ENCODE measurements at places on chromosomes 7 and 10. TPM values are rescaled to one million over a fixed set of nuclear protein-coding genes. Genes with fewer than 3 reads are reported as not detected.

GRCh38 chr10:43623351-43623750 is 17.1 kb downstream of the ZNF485 start:
- peak overlapping the region; percentile 20 for H3K27ac ChIP-seq
- H3K4me1 ChIP-seq = peaks cover 8% of the 10 kb centered on the region
- no peak for DNase-seq
- H3K27me3 ChIP-seq = no peaks in the 10 kb centered on the region

Gene CHST15
- 0.28 TPM for total RNA-seq

DNA sequence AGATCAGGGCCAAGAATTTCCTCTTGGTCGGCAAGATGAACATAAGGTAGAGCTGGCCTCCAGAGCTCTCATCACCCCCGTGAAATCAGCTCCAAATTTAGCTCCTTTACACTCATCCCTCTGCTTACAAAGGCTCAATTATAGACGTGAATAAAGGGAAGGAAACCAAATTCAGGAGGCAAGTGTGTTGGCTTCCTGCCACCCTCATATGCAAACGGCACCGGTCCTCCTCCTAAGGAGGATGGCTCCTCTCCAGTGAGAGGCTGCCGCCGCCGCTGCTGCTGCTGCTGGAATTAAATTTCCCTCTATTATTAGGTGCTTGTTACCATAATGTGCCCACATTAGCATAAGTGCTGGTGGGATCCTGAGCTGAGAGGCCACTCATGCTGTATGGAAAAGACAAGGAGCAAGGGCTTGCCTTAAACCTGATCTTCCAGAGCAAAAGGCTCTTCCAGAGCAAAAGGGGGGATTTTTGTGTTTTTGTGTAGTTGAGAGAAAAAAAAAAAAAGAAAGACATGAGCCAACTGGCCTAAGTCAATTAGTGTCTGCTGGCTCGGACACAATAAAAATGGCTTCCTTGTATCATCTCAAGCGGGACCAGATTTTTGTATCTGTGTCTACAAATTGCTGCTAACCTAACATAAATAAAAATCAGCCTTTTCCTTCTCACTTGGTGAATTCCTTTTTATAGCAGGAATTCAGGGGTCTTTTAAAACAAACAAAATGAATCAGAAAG is 68.4 kb downstream of the CDHR3 start:
- H3K27me3 ChIP-seq = peaks cover 24% of the 10 kb centered on the region
- no peak for DNase-seq
- no peaks in the 10 kb centered on the region for H3K36me3 ChIP-seq
- no peaks in the 10 kb centered on the region for H3K4me1 ChIP-seq
- no peak overlapping the region for H3K4me3 ChIP-seq

DNA sequence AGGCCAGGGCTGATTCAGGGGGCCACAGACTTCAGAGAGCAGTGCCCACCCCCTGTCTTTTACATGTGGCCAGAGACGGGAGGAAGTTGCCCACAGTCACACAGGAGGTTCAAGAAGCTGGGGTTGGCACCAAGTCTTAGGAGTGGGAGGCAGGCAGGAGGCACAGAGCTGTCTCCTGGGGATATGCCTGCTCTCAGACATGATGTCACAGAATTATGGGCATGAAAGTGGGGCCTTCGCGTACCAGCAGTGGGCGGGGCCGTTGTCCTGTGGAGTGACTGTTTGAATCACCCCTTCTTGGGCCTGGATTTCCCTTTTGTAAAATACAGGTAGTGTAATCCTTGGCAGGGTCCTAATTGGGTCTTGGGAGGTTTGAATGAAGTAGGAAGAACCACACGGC is 81.2 kb upstream of the PPIF start:
- H3K4me1 ChIP-seq = peaks cover 16% of the 10 kb centered on the region
- no peaks in the 10 kb centered on the region for H3K27me3 ChIP-seq
- peak overlapping the region; percentile 19 for H3K27ac ChIP-seq
- H3K36me3 ChIP-seq = no peaks in the 10 kb centered on the region

GRCh38 chr10:113565364-113565763 is 12.5 kb downstream of the HABP2 start:
- H3K36me3 ChIP-seq = no peaks in the 10 kb centered on the region
- DNase-seq = no peak
- peaks cover 6% of the 10 kb centered on the region for H3K27me3 ChIP-seq
- H3K4me1 ChIP-seq = peaks cover 4% of the 10 kb centered on the region

DNA sequence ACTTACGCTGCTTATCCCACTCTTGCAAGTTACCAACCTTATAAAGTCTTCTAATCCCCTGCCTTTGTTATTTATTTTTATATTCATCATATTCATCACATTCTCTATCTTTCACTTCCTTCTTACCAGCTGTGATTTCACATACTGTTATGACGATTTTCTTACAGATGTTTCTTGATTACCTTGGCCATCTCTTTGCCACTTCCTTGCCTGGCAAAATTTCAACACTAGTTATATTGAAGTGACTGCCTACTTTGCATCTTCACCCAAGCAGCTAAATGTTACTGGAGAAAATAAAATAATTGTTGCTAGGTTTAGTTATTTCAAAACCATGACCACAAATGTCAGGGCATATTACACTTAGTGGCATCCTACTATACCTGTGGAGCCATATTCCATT is 8.8 kb upstream of the STEAP4 start:
- DNase-seq = no peak
- H3K27ac ChIP-seq = no peak overlapping the region
- H3K27me3 ChIP-seq = peaks cover 16% of the 10 kb centered on the region
- no peaks in the 10 kb centered on the region for H3K4me1 ChIP-seq

Gene DLX6
- total RNA-seq = not detected

DNA sequence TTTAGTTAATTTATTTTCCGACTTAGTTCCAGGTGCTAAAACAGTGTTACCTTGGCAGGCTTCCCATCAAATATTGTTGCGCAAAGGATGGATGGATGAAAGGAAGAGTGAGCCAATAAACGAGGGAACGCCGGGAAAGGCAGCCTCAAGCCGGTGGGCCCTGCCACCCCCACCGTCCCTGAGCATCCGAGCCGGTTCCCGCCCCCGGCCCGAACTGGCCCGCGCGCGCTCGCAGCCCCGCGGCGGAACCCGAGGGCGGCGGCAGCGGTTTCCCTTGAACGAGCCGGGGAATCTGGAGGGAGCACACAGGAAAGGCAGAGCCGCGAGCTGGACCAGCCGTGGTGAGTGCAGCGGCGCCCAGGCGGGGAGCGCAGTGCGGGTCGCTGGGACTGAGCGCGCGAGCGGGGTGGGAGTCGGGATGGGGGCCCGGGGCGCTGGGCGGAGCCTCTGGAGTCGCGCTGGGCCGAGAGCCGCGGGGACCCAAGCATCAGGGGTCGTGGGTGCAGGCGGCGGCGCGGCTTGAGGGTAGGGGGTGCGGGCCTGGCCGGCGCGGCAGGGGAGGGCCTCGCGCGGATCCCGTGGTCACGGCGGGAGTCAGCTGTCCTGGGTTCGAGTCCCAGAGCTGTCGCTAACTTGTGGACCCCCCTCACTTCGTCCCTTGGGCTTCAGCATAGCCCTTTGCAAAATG is at the start of gene AGK:
Gene AGK, plus strand, starts transcription at position 317 of the 688 bp plus-strand sequence. CDS start 4,057 bp downstream, outside the sequence.
- DNase-seq = peak; percentile 88
- peak within 1 kb of the TSS; percentile 89 for H3K4me3 ChIP-seq
- peaks cover 31% of the 10 kb centered on the region for H3K4me1 ChIP-seq
- H3K27me3 ChIP-seq = peaks cover 2% of the 10 kb centered on the region
- H3K27ac ChIP-seq = peak within 1 kb of the TSS; percentile 88

Gene FAM25G
- not detected for total RNA-seq

GRCh38 chr10:74593470-74593869 is 232.9 kb upstream of the KAT6B start:
- peaks cover 26% of the 10 kb centered on the region for H3K4me1 ChIP-seq
- H3K27me3 ChIP-seq = no peaks in the 10 kb centered on the region
- no peak overlapping the region for H3K27ac ChIP-seq
- peaks cover 15% of the 10 kb centered on the region for H3K36me3 ChIP-seq

Gene ASB15
- total RNA-seq = not detected

DNA sequence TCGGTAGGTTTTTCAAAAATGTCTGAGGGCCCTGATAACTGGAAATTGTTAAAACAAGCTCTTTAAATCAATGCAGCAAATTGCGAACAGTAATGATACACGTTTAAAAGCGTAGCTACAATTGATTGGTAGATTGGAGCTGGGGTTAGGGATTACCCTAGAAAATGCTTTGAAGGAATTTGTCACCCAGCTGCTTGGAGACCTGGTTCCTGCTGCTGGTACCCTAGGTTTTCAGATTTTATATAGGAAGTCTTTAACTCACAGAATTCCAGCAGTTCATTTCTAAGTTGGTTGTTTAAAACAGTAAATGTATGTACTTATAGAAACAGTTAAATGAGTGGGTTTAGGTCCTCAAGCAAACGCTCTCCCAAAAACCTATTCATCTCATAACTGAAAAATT is 1.5 kb downstream of the HECTD2 start:
- no peaks in the 10 kb centered on the region for H3K36me3 ChIP-seq
- peaks cover 21% of the 10 kb centered on the region for H3K27me3 ChIP-seq
- H3K27ac ChIP-seq = no peak overlapping the region
- H3K4me1 ChIP-seq = peaks cover 15% of the 10 kb centered on the region

DNA sequence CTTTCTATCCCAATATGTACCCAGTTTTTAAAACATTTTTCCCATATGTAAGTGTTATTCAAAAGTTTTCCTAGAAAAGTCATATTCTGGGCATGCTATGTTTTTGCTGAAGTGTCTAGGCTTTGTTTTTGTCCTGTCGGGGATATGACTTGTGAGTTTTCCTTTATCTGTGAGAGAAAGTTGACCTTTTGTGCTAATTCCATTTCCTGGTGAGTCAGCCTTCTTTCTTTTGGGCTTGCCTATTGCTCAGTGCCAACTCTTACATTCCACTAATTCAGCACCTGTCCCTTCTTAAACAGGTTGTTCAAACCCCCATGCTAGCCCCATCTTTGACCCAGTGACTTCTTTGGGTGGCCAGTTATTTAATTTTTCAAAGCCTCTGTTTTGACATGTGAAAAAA is 146.2 kb downstream of the AHR start:
- H3K36me3 ChIP-seq = peaks cover 11% of the 10 kb centered on the region
- no peak overlapping the region for H3K27ac ChIP-seq
- H3K4me1 ChIP-seq = peaks cover 3% of the 10 kb centered on the region
- no peak for DNase-seq
- H3K27me3 ChIP-seq = peaks cover 6% of the 10 kb centered on the region

Gene KBTBD2
- 41.3 TPM for total RNA-seq

DNA sequence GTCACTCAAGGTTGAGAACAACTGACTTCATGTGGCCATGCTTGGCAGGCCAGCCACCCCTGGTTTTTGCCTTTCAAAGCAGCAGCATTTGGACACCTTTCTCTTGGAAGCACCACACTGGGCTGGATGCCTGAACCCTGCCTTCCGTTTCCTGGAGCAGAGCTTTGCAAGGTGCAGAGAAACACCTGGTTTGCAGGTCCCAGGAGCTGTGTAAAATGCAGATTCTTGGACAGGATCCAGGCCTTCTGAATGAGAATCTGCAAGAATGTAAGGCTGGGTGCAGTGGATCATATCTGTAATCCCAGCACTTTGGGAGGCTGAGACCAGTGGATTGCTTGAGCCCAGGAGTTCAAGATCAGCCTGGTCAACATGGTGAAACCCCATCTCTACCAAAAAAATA is 18.0 kb upstream of the DUSP5 start:
- peaks cover 4% of the 10 kb centered on the region for H3K27me3 ChIP-seq
- no peaks in the 10 kb centered on the region for H3K36me3 ChIP-seq
- no peak overlapping the region for H3K4me3 ChIP-seq
- peaks cover 2% of the 10 kb centered on the region for H3K4me1 ChIP-seq
- no peak overlapping the region for H3K27ac ChIP-seq
- DNase-seq = no peak

DNA sequence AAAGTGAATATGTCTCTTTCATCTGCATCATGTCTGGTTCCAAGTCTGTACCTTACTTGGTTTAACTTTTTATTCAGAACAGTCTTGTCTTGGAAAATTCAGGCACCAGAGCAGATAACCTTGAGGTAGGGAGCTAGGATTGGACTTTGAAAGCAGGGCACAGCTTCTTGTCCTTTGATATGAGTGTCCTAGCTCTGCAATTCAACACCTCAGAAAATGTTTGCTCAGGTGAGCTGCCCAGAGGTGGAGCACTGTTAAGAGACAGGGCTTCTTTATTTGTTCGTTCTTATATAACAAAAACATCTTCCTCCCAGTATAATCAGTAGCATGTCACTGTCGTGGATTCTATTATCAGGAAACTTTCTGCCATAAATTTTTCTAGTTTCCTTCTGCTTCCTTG is 118.3 kb downstream of the LRRC4 start:
- no peak overlapping the region for H3K4me3 ChIP-seq
- peaks cover 17% of the 10 kb centered on the region for H3K36me3 ChIP-seq
- H3K27me3 ChIP-seq = no peaks in the 10 kb centered on the region

DNA sequence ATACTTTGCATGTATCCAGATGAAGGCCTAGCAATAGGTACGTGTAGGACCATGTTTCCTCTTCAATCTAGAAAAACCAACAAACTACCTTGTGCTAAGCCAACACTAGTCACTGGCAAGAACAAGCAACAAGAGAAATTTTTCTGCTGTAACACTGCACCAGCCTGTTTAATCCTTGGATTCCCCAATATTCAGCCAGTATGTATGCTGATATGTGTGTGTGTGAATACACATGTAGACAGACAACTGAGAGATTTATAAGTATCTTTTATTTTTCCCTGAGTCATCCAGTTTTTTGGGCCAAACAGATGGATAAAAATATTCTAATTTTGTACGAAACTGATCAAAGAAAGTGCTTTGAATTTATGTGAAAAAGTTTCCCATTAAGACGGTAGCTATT is 26.2 kb downstream of the GLI3 start:
- H3K4me1 ChIP-seq = no peaks in the 10 kb centered on the region
- no peak overlapping the region for H3K27ac ChIP-seq
- H3K4me3 ChIP-seq = no peak overlapping the region
- H3K27me3 ChIP-seq = peaks cover 7% of the 10 kb centered on the region

DNA sequence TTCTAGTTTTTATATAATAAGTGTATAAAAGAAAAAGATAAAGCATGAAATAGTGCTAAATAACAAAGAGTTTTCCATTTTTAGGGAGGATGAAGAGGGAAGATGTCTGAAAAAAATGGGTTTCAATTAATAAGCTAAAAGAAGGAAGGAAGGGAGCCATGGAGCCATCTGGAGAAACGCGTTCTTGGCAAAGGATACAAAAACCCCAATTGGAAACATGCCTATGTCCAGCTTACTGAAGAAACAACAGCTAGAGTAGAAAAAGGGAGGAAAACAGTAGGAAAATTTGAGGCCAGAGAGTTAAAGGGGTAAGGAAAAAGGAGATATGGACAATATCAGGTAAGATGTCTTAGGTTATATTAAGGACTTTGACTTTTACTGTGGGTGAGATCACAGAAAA is 416.2 kb upstream of the GHITM start:
- no peaks in the 10 kb centered on the region for H3K36me3 ChIP-seq
- no peak overlapping the region for H3K27ac ChIP-seq
- H3K27me3 ChIP-seq = no peaks in the 10 kb centered on the region
- DNase-seq = no peak

Gene WEE2
- total RNA-seq = not detected

Gene ADRA2A
- total RNA-seq = not detected

DNA sequence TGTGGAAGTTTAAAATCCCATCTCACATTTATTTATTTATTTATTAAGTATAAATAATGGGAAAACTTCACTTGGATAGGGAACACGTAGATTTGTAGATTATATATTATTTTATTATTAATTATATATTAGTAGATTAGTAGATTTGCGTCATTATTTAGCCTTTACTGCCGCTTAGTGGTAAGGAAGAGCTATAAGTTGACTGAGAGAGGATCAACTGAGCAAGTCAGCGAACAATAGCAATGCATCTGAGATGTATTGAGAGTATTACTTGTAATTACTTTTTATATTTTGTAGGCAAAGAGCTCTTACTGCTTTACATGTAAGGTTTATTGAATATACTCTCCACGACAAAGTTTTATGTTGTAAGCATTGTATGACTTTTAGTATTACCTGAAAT is 244.5 kb upstream of the ANKRD30A start:
- no peaks in the 10 kb centered on the region for H3K27me3 ChIP-seq
- no peaks in the 10 kb centered on the region for H3K4me1 ChIP-seq
- no peak overlapping the region for H3K4me3 ChIP-seq
- DNase-seq = no peak
- no peaks in the 10 kb centered on the region for H3K36me3 ChIP-seq

GRCh38 chr10:13462551-13462950 is 66.3 kb downstream of the BEND7 start:
- no peak overlapping the region for H3K27ac ChIP-seq
- H3K4me3 ChIP-seq = no peak overlapping the region
- DNase-seq = no peak

Measured in activated naive CD8-positive, alpha-beta T cell treated with anti-CD3 and anti-CD28 coated beads, Interleukin-2, amount 10 ng/mL, durations not matched to agents 7 days and 5 days (primary cell).